Activated CD8-positive, alpha-beta memory T cell treated with anti-CD3 and anti-CD28 coated beads, Interleukin-2, amount 50 U/mL, for 48 hours (primary cell): ENCODE measurements at places on chromosomes 3 and 15.

GRCh38 chr3:17687566-17687965, 54.9 kb downstream of the TBC1D5 start:
- DNase-seq: no peak

DNA sequence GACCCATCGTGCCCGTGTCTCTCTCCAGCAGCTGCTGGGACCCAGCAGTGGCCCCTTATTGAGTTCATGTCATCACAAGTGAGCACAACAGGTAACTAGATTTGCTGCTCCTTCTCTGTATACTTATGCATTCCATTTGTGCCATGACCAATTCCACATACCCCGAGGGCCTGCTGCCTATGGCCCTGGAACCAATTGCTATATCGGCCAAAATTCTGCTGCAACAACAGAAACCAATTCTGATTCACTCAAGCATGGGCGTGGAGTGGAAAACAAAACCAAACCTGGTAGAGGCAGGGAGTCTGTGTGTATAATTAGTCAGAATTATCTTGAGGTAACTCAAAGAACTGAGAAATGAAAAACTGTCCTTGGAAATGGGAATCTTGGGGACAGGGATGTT, 516.6 kb downstream of the EPHB1 start:
- no peak for DNase-seq

- no peak for DNase-seq
These were observed 59.1 kb downstream of the TRIM71 start for GRCh38 chr3:32876920-32877319.

DNA sequence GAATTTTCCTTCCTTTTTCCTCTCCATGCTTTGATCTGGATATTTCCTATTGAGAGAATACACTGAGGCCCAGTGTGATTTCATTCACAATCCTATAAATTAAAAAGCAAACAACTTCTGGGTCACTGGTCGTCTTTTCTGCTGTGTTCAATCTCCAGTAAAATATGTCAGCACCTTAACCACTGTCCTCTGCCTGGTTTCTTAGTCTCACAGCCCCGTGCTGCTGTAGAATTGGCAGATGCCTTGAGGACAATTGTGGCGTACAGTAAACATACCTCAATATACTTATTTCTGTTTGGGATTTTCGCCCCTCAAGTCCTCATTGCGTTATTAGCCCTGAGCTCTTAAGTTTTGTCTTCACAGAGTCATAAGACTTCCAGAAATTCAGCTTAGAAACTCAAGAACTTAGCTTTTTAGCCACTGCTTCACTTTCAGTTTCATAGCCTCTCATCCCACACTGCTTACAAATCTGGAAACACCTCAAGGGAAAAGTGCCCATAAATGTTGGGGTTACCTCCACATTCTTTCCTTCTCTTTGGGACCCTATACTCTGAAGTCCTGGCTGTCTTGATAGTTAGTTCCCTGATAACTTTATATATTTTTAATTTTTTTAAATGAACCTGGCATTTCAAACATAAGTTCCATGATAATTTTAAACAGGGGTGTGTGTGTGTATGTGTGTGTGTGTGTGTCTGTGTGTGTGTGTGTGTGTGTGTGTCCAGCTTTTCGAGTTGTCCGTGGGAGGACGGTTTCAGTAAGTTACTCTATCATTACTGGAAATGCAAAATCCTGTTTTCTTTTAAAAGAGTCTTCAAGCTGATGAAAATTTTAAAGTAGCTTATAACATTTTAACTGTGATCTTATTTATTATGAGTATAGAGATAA, 238.4 kb upstream of the CTDSPL start:
- no peak for DNase-seq

GRCh38 chr3:101676765-101677435, at the start of gene ZBTB11:
Gene ZBTB11, minus strand, starts transcription at chr3:101677132. Its CDS starts 218 bp downstream, at chr3:101676914.
- DNase-seq: peak; percentile 100

GRCh38 chr15:93152360-93152759, 63.3 kb upstream of the RGMA start:
- DNase-seq: no peak

DNA sequence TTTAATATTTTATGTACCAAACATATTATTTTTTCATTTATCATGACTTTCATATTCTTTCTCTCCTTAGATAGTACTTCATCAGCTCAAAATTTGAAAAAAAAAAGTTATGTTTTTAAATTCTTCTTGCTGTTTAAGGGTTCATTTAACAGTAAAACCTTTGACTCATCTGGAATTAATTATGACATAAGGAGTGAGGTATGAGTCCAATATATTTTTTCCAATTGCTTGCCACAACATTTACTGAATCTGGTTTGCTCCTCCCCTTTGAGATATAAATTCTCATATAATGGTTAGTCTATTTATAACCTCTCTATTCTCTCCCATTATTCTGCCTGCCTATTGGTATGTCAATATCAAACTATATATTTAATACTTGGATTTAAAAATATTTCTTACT, 387.8 kb downstream of the TUSC7 start:
- DNase-seq: no peak

- DNase-seq: no peak
These were observed 23.1 kb downstream of the ISG20 start for GRCh38 chr15:88661761-88662556.

GRCh38 chr15:39585871-39586301, 5.0 kb downstream of the THBS1 start:
- DNase-seq: no peak

GRCh38 chr3:59320080-59320479, 270.3 kb upstream of the CFAP20DC start:
- no peak for DNase-seq

- DNase-seq: no peak
These were observed 3.9 kb downstream of the ZIC1 start for GRCh38 chr3:147412917-147413685.

- no peak for DNase-seq
These were observed 682.1 kb downstream of the MECOM start for GRCh38 chr3:168981396-168981795.

GRCh38 chr15:48363474-48363873, 32.2 kb downstream of the DUT start:
- no peak for DNase-seq

DNA sequence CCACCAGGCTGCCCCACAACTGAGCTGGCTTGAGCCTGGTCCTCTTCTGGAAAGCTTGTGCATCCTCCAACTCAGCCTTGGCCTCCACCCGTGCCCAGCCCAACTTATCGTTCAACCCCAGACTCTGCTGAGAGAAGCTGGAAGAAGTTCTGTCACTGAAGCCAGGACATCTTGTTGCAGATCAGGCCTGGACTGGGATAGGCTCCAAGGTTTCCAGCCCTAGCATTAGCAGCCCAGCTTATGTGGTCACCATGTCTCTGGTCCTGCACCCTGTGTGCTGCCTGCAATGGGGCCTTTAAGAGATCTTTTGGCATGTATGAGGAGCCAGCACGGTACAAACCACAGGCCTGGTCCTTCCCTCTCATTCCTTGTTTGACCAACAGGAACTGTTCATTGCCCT, 15.2 kb upstream of the CAMP start:
- DNase-seq: no peak

DNA sequence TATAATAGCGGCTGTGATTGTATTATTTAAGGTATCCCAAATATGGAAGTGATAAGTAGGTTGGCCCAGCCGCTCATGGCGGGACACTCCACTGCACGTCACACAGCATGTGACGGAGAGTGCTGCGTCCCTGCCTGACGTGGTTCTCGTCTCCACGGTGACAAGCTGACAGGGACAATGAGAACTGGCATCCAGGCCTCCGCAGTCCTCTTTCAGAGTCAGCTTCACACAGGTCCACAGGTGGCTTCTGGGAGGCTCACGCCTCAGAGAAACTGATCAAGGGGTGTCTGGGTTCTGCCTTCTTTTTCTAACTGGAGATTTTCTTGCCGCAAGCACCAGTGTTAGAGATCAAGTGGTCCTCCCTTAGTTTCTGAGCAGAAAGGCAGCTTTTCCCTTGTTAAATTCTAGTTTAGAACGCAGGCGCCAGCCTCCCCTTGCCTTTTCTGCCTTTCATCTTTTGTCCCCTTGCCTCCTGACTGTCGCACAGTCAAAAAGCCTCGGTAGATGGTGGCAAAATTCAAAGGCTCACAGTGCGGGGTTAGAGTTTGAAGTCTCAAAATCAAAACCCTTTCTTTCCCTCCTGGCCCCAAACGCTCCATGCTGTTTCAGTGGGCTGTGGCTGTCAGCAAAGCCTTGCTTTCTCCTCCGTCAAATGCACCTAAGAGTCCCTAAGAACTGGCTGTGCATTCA, 120.9 kb downstream of the ATP10A start:
- DNase-seq: no peak

- no peak for DNase-seq
These were observed 21.5 kb downstream of the MAP2K1 start for GRCh38 chr15:66408254-66408653.

- DNase-seq: peak; percentile 95
These were observed 7.9 kb downstream of the KIF7 start for GRCh38 chr15:89647191-89647851.

- no peak for DNase-seq
These were observed 285.1 kb downstream of the IL20RB start for GRCh38 chr3:137242836-137243400.

DNA sequence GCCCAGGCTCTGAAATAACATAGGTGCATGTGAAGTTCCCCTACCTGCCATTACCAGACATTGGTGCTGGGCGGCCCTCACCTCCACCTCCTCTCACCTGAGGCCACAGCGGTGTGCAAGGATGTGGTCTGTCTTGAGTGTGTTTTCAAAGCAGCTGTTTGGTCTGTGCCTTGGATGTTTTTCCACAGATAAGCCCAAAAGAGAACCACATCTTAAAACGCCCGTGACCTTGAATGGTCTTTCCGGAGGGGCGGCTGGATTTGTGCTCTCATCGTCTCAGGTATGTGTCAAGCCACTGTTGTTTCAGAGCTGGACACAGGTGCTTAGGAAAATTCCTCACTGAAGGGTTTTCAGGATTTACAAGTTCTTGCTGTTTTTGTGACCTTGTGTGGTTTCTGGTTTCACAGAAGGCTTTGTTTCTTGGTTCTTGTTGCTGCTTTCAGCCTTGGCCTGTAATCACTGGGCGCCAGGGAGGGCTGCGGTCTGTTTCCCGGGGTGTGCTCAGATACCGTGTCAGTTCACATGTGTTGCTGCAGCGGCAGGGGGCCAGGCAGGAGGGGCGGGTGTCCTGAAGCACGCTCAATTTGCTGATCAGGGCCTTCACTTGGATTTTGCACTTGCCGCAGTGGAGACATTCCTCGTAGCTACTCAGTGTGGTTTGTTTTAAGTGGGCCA, 128.4 kb downstream of the IGF1R start:
- DNase-seq: peak; percentile 58

- DNase-seq: no peak
These were observed 178.3 kb downstream of the KBTBD8 start for GRCh38 chr3:67176396-67176795.

DNA sequence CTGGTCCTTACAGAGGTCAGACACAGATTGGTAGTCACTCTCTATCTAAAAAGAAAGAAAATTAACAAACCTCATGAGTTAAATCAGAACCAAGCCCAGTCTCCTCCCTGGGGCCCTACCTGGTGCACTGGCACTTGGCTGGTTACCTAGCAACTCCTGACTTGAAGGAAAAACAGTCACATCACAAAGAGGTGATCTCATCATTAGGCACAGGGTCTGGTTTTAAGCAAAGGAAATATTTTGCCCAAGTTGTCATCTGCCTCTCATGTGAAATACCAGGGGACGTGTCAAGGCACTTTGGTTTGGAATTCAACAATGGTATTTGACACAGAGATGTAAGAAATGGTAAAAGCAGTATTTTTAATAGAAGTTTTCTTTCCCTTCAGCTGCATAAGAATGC, 47.7 kb upstream of the FMN1 start:
- no peak for DNase-seq

DNA sequence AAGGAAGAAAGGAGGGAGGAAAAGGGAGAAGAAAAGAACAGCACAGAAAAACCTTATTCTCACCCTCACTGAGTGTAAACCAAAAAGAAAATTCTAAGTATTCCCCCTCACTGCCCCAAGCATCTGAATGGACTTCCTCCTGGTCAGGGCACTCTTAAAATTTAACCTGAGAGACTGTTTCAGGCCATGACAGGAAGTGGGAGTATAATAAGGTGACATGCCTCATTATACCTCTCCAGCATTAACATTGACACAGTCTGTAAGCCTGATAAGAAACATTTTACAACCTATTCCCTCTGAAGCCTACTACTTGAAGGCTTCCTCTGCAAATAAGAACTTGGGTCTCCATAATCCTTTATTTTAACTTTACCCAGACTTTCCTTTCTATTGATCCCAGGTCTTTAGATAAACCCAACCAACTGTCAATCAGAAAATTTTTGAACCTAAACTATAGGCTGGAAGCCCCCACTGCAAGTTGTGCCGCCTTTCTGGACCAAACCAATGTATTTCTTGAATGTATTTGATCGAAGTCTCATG, 41.7 kb downstream of the SLCO2A1 start:
- DNase-seq: no peak

DNA sequence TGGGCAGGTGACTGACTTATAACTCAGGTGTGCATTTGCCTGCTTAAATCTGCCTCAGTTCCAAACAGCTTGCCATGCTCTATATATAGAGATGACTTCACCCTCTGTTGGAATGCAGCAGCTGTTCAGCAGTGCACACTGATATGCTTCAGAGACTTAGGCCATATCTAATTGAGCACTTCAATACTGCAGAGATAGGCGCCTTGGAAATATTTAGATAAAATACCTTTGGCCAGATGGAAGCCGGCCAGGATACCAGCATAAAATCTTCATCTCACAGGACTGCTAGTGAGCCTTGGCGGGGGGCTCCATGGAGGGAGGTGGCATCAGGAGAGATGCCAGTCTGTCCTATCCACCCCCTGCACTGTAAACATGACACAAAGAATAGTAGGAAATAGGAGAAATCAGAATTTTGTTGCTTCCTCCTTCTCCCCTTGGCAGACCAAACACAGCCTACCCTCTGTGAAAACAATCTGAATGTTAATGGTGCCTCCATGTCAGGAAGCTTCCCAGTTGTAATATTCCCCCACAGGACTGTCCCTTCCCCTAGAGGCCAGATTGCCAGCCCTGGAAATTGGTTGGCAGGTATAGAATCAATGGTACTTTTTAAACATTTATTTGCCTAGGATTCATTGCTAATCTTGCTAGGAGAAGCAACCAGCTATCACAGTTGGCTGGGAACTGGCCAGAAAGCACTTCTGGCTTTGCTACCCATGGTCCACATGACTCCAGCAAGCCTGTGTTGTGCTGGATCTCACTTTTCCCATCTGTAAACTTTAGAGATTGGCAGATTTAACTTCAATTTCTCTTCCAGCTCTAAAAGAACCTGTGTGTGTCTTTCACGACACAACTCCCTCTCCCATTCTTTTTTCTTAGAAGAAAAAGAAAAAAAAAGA, 215.5 kb upstream of the KCNMB2 start:
- no peak for DNase-seq

DNA sequence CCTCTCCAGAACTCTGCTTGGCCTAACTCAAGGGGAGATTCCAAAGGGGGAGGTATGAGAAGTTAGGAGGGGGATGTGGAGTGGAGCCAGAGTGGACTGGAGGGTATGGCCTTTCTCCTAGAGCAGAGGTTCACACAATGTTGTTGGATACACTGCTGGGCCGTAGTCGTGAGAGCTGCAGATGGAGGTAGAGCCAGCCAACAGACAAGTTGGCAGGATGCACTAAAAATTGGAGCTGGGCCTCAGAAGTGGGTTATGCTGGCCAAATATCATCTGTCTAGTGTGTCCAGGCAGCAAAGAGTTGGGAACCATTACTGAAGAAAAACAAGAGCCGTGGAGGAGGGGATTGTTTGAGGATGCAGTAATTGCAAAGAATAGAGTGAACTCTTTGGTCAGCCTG, 27.7 kb upstream of the LRRFIP2 start:
- DNase-seq: no peak

- DNase-seq: no peak
These were observed 162.5 kb downstream of the AKAP13 start for GRCh38 chr15:85542895-85543331.
